ENCODE measurements at places on chromosomes 16 and 17. TPM values are rescaled to one million over a fixed set of nuclear protein-coding genes. Genes with fewer than 3 reads are reported as not detected.

The CRISPLD2 gene
- total RNA-seq: 245 TPM

The HS3ST2 gene
- total RNA-seq: 0.71 TPM

GRCh38 chr17:58312021-58312630 is 16.5 kb downstream of the TSPOAP1 start:
- H3K36me3 ChIP-seq: peaks cover 59% of the 10 kb centered on the region
- no peaks in the 10 kb centered on the region for H3K27me3 ChIP-seq
- H3K4me1 ChIP-seq: no peaks in the 10 kb centered on the region

The GSDMA gene
- 0.99 TPM for total RNA-seq

The ARHGAP27 gene
- total RNA-seq: 12.9 TPM

The VTN gene
- 0.58 TPM for total RNA-seq

The RCVRN gene
- total RNA-seq: not detected

GRCh38 chr16:87702325-87702811 is 63.4 kb downstream of the KLHDC4 start:
- H3K4me1 ChIP-seq: peaks cover 12% of the 10 kb centered on the region
- peaks cover 49% of the 10 kb centered on the region for H3K36me3 ChIP-seq
- H3K27me3 ChIP-seq: no peaks in the 10 kb centered on the region
- H3K4me3 ChIP-seq: no peak overlapping the region
- no peak overlapping the region for H3K27ac ChIP-seq

GRCh38 chr16:84665843-84666242 is 17.5 kb downstream of the KLHL36 start:
- no peaks in the 10 kb centered on the region for H3K4me1 ChIP-seq
- H3K36me3 ChIP-seq: peaks cover 70% of the 10 kb centered on the region
- DNase-seq: no peak
- no peak overlapping the region for H3K4me3 ChIP-seq

DNA sequence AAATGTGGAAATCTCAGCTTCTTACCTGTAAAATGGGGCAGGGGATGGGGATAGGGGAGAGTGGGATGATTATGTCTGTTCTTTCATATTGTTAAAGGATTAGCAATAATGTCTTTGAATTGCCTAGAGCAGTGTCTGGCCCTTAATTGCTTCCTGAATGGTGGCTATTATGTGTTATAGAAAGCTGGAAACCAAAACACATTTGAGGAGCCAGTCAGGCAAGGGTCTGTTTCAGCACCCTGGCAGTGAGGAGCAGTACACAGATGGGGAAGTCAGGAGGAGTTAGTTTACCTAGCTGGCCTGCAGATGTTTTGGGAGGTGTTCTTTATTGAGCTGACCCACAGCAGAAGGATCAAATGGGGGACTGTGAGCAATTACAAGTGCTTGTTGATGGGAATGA is 63.0 kb downstream of the NUP93 start:
- no peak for DNase-seq
- no peak overlapping the region for H3K27ac ChIP-seq
- no peaks in the 10 kb centered on the region for H3K27me3 ChIP-seq
- H3K4me3 ChIP-seq: no peak overlapping the region
- no peaks in the 10 kb centered on the region for H3K36me3 ChIP-seq

- H3K36me3 ChIP-seq: no peaks in the 10 kb centered on the region
- H3K4me3 ChIP-seq: no peak overlapping the region
- H3K27ac ChIP-seq: no peak overlapping the region
- no peak for DNase-seq
- H3K27me3 ChIP-seq: no peaks in the 10 kb centered on the region
These were observed 169.4 kb downstream of the FOXL1 start for GRCh38 chr16:86747761-86748160.

DNA sequence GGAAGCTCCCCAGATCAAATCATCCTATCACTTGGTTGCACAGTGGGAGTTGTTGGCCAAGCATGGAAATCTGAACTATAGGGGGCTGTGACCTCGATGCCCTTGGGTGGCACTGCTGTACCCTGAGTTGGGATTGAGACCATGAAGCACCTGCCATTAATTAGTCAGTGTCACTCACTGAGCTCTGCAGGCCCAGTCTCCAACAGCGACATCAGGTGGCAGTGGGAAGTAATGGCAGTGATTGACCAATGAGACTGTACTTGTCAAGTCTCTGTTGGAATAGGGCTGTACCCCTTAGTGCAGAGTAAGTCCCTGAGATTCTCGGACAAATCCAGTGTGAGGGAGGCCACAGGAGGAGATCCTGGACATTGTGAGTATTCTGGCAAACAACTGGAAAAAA is 118.0 kb upstream of the RPL38 start:
- H3K4me3 ChIP-seq: no peak overlapping the region
- H3K36me3 ChIP-seq: no peaks in the 10 kb centered on the region
- no peak for DNase-seq
- no peaks in the 10 kb centered on the region for H3K4me1 ChIP-seq
- H3K27ac ChIP-seq: no peak overlapping the region
- no peaks in the 10 kb centered on the region for H3K27me3 ChIP-seq

The ZNF48 gene
- 8.3 TPM for total RNA-seq

The FOXO3B gene
- total RNA-seq: 7.8 TPM

The WFDC1 gene
- 9.5 TPM for total RNA-seq

- DNase-seq: no peak
- H3K4me1 ChIP-seq: peaks cover 34% of the 10 kb centered on the region
- H3K27ac ChIP-seq: no peak overlapping the region
- H3K4me3 ChIP-seq: no peak overlapping the region
- H3K27me3 ChIP-seq: peaks cover 100% of the 10 kb centered on the region
These were observed 4.9 kb downstream of the IRX6 start for GRCh38 chr16:55328611-55329569.

DNA sequence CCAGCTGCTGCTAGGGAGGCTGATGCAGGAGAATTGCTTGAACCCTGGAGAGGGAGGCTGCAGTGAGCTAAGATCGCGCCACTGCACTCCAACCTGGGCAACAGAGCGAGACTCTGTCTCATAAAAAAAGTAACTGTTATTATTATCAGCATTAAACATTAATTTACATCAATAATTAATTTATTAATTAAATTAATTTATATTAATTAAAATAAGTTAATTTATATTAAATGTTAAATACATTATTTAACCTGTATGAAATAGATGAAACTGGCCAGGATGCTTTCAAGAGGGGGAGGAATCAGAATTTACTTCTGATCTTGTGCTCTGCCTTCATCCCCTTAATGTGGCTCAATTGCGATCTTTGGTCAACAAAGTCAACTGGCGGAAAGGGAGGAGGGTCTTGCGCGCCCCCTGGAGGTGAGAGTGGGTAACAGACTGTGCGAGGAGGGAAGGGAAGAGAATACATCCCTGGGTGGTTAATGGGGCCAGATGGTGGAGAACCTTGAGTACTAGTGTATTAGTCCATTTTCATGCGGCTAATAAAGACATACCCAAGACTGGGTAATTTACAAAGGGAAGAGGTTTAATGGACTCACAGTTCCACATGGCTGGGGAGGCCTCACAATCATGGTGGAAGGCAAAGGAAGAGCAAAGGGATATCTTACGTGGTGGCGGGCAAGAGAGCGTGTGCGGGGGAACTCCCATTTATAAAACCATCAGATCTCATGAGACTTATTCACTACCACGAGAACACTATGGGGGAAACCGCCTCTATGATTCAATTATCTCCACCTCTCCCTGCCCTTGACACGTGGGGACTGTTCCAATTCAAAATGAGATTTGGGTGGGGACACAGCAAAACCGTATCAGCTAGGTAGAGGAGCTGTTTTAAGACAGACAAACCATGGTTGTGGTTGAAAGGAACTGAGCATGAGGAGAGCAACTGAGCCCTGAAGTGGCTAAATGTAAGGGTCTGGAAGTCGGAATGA is 15.7 kb upstream of the CPPED1 start:
- no peaks in the 10 kb centered on the region for H3K36me3 ChIP-seq
- H3K27ac ChIP-seq: no peak overlapping the region
- H3K4me1 ChIP-seq: no peaks in the 10 kb centered on the region
- H3K27me3 ChIP-seq: peaks cover 9% of the 10 kb centered on the region
